ENCODE measurements at places on chromosomes 3 and 15.

GRCh38 chr3:45126730-45127129, 19.4 kb downstream of the CDCP1 start:
- DNase-seq: no peak

DNA sequence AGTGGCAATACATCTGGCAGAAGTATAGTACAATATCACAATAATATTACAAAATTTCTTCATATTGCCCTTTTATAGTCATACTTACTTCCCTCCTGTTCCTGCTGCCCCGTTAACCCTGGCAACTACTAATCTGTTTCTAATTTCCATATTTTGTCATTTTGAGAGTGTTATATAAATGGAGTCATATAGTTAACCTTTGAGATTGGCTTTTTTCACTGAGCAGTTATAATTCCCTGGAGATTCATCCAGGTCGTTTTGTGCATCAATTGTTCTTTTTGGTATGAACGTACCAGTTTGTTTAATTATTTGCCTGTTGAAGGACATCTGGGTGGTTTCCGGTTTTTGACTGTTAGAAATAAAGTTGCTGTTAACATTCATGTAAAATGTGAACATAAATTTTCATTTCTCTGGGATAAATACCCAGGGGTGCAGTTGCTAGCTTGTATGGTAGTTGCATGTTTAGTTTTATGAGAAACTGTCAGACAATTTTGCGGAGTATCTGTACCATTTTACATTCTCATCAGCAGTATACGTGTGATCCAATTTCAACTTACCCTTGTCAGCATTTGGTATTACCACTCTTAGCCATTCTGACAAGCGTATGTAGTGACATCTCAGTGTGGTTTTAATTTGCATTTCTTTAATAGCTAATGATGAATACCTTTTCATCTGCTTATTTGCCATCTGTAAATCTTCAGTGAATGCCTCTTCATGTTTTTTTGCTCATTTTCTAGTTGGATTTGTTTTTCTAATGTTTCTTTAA, 32.2 kb upstream of the IL20RB start:
- no peak for DNase-seq

- peak; percentile 11 for DNase-seq
Observed at GRCh38 chr3:98733053-98733811, 29.9 kb upstream of the ST3GAL6 start.

- no peak for DNase-seq
Observed at GRCh38 chr3:101867996-101868395, 18.7 kb downstream of the NFKBIZ start.

DNA sequence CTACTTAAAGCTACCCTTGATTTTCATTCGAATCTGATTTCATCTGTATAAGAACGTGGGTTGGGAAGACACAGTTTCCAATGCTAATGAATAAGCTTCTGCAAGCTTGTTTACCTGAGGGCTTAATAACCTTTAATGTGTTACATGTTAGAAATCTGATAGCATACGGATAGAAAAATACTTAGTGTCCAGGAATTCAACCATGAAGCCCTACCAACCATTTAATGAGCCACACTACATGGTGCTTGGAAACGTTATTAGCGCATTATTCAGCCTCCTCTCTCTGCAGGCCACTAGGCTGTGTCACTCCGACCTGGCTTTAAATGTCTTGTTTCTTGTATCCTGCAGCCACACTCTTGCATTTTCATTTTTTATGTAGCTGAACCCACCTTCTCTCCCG, 1.6 kb downstream of the FAM81A start:
- no peak for DNase-seq

DNA sequence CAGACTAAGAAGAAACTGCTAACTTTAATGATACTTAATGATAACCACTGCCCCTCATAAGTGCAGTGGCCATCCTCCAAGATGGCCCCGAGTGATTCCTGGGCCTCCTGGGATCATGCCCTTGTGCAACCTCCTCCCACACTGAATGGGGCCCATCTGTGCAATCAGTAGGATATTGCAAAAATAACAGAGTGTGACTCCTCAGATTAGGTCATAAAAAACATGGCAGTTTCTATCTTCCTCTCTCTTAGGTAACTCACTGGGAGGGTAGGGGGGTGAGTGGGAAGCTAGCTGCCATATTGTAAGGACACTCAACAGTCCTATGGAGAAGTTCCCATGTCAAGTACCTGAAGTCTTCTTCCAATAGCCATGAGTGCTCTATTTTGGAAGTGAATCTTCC, 173.0 kb downstream of the SHQ1 start:
- no peak for DNase-seq

DNA sequence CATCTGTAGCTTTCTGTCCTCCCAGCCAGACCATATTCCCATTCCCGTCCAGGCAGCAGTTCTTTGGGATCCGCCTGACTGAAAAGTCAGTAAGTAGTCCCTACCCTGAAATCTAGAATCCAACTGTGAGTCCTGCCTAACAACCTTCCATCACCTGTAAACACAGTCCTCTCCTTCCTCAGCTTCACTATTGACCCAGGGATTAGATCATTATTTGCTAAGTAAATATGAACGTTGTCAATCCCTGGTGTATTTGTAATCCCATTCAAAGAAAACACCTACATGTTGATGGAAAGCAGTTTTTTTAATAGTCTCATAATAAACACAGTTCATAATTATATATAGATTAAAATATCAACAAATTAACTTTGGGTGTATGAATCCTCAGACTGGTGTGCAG, 732 bp downstream of the SAXO2 start:
- DNase-seq: no peak

Measured in activated naive CD4-positive, alpha-beta T cell treated with anti-CD3 and anti-CD28 coated beads, Interleukin-2, amount 50 U/mL, for 16 hours (primary cell).